ENCODE measurements at places on chromosomes 11 and 22.

- DNase-seq: no peak
Observed at GRCh38 chr11:22006901-22007300, 186.0 kb upstream of the ANO5 start.

GRCh38 chr11:61039916-61040315, 62.4 kb upstream of the CD5 start:
- DNase-seq: no peak

GRCh38 chr11:83477772-83478171, 191.6 kb upstream of the CCDC90B start:
- no peak for DNase-seq

- DNase-seq: no peak
Observed at GRCh38 chr11:47724041-47724729, 9.0 kb upstream of the AGBL2 start.

DNA sequence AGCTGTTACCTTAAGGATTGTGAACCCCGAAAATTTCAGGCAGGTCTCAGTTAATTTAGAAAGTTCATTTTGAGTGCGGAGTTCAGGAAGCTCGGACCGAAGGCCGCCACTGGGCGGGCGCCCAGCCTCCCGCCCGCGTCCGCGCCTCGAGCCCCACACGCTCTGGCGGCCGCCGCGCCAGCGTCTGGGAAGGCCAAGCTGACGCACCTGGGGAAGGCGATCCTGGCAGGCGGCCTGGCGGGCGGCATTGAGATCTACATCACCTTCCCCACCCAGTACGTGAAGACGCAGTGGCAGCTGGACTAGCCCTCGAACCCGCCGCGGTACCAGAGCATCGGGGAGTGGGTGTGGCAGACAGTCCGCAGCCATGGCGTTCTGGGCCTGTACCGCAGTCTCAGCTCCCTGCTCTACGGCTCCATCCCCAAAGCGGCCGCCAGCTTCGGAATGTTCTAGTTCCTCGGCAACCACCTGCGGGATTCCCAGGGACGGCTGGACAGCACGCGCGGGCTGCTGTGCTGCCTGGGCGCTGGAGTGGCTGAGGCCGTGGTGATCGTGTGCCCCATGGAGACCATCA, 79.5 kb downstream of the CCDC83 start:
- no peak for DNase-seq

GRCh38 chr11:32092581-32093170, 1.8 kb downstream of the RCN1 start:
- no peak for DNase-seq

GRCh38 chr11:11387207-11387606, 34.2 kb upstream of the CSNK2A3 start:
- DNase-seq: no peak

DNA sequence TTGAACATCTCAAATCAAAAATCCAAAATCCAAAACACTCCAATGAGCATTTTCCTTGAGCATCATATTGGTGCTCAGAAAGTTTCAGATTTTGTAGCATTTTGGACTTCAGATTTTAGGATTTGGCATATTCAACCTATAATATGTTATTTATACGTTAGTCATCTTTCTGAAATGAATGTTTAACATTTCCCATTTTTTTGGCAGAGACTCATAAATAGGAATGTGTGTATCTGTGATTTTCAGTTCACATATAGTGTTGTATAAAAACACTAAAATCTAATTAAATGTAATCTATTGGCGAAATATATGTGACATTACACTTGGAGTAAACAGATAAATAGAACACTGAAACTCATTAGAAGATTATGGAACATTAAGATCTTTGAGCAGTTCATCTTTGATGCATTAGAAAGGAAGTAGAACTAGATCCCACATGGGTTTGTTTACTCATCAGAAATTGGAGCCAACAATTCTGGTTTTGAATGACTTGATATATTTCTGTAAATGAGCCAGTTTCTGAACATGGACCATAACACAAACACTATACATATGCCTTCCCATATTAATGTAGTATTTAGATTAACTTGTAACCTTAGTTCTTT, 153.1 kb downstream of the UVRAG start:
- no peak for DNase-seq

- no peak for DNase-seq
Observed at GRCh38 chr11:62854825-62855570, 15.6 kb upstream of the WDR74 start.

- no peak for DNase-seq
Observed at GRCh38 chr11:128921793-128922192, 20.9 kb downstream of the TP53AIP1 start.

DNA sequence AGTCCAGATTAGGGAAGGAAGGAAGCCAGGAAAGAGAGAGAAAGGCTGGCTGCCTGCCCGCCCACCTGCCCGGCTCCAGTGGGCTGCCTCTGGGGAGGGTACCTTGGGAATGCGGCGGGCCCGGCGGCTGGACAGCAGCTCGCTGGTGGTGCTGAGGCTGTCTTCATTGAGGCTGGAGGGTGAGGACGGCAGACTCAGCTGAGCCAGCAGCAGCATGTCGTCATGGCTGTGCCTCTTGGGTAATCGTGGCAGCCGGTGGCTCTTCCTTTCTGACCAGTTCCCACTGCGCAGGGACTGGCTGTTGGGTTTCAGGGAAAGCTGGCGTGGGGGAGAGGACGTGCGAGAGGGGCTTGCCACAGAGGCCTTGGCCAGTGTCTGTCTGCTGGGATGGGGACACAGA, 32.9 kb downstream of the RPL27A start:
- no peak for DNase-seq

DNA sequence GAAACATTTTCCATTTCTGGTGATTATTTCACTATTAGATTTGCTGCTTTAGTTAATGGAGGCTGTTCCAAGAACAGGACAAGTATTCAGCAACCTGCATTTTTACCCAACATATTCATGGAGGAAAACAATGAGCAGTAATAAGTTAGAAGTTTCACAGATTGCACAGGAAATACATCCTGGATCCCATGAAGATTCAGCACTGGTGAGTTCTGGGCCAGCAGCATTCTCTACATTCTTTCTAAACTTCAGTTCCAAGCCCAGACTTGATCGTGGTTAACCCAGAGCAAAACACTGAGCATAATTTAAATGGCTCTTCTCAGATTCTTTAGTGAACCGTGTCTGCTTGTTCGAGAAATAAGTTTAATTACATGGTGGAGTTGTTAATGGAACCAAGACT, 3.8 kb downstream of the FJX1 start:
- no peak for DNase-seq

DNA sequence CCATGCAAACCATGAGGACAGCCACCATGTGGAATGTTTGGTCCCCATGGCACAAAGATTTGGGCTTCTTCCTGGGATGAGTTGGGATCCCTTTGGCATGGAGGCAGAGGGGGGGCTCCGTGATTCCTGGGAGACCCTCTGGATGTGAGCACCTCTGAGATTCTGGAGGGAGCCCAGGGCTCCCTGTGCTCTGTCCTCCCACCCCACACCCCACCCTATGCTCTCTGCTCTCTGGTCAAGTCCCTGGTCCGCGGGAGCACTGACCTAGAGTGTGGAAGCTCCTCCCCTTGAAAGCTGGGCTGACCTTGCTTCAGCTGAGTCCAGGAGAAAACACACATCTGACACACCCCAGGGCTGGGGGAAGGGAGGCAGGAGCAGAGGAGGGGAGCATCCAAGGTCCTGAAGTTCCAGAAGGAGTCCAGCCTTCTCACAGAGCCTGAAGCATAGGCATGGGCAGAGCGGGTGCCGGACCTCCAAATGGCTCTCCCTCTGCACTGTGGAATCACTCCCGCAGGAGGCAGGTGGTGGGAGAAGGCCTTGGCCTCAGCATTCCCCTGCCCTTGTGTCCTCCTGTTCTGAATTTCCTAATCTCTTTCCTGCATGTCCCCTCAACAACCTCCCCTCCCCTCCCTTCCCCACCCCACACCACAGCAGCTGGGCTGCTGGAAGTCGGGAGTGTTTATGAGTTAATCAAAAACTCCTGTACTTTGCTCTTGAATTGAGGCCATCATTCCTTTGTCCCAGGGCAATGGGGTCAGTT, 25.7 kb upstream of the OAF start:
- no peak for DNase-seq

DNA sequence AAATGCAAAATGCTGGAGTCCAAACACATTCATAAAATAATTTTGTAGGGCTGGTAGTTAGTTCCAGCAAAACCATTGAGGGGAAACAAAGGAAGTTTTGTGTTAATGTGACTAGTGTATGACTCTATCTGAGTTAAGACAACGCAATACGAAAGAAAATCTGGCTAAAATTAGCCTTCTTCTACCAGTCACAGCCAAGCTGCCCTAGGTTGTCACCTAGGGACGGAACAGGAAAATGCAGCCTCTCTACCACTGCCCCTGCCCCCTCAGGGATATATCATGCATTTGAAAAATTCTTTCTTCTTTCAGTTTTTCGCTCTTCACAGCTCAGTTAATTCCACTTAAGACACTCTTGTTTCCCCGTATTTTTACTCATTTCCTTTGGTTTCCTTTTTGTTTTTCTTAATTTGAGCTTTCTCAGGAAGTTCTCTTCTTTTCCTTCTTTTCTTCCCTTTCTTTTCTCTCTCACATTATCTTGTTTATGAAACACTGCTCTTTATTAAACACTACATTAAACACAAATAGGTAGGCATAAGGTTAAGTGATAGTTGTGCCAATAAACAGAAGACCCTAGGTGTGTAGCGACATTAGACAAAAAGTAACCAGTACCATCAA, 30.6 kb downstream of the KIRREL3 start:
- DNase-seq: peak; percentile 8

GRCh38 chr11:127485541-127485940, 485.0 kb upstream of the KIRREL3 start:
- DNase-seq: no peak

DNA sequence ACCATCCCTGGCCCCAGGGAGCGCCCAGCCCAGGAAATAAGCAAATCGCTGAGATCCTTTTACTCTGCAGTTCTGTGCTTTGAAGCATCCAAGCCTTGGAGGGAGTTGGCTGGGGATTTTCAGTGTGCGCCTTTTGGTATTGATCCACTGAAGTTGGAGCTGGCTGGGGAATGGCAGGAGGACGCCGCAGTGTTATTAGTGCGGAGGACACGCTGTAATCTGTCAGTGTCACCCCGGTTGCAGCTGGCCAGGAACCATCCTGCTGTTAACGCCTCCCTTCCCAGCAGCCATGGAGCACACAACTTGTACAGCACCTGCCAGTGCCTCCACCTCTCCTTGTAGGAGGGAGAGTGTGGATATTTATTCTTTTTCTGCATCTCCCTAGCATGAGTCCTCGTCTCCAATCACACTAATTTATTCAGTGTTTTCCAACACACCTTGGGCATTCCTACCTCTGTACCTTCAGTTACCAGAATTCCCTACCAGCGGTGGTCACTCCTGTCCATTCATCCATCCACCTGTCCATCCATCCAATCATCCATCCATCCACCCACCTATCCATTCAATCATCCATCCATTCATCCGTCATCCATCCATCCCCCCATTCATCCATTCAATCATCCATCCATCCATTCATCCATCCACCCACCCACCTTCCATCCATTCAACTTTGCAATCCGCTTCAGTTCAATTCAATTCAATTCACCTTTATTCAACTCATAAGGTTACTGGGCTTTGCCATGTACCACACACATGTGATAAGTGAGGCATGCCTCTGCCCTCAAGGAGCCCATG, 21.9 kb upstream of the EIF3D start:
- DNase-seq: no peak

DNA sequence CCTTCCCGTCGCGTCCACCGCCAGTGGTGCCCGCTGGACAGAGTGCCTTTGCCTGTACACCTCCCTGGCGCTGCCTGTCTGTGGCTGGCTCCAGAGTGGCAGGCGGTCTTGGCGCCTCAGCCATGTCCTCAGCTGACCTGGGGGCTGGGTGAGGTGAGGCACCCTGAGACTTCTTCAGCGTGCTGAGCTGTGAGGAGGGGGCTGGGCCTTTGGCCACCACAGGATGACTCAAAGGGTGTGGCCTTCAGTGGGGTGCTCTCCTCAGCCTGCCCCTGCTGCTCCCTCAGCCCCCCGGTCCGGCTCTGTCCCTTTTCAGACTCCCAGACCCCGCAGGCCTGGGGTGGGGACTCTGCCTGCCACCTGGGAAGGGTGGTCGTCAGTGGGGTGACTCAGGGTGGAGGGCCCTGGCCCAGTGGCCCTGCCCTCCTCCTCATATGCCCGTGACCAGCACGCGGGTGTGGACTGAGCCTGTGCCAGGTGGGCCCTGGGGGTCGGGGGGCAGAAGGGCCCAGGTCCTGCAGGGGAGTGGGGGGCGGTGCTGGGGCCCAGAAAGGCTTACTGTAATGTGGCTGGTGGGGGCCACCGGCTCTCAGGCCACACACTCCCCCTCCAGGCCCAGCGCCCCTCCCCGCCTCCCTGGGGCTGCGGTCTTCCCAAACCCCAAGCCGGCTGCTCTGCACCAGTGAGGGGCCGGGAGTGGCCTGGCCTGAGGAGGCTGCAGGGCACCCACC, 15.9 kb downstream of the CRELD2 start:
- DNase-seq: peak; percentile 52

GRCh38 chr22:48742191-48742555, 1085.5 kb downstream of the BRD1 start:
- DNase-seq: no peak

DNA sequence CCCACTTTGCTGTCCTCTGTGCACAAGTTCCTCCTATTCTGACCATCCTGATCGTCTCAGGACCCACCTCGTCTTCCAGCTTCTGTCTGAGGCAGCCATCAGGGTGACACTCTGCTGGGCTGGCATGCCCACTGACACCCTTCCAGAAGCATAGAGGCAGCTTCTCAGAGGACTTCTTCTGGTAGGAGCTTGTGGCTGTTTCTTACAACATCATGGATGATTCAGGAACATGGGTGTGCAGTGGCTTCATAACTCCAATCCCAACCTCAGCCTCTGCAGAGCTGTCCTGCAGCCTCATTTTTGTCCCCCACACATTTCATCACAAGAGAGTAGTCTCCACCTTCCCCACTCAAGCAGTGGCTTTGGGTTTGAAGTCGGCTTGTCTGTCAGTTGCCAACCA, 20.9 kb upstream of the CTR9 start:
- no peak for DNase-seq

DNA sequence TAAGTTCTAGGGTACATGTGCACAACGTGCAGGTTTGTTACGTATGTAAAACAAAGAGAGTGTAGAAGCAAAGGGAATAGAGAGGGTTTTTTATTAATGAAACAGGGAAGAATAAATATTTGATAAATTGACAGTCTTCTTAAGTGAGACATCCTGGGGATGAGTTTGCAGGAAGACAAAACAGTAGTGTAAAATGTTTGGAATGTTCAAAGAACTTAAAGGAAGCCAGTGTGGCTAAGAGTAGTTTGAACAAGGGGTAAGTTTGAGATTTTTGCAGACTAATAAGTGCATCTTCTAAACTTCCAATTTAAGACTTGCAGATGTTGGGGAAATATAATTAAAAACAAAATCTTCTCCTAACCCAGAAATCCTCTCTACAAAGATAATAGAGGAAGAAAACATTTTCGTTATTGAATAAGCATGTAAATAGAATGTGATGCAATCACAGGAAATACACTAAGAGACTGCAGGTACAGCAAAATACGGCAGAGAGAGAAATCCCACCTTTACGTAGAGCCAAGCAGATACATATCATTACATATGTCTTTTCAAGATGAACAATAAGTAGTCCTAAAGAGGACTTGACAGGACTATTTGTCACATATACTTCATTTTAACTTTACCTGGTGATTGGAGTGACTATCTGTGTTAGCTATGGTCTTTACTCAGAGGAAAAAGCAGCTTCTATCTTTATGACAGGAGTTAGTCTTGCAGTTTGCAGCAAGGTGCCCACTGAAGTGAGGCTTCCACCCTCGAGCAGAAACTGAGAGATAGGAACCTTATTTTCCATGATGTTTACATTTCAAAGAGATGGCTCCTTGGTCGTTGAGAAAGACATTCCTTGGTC, 402.1 kb downstream of the CNTN5 start:
- no peak for DNase-seq

All from K562 (cell line).